ENCODE measurements at places on chromosomes 11 and 22. TPM values are rescaled to one million over a fixed set of nuclear protein-coding genes. Genes with fewer than 3 reads are reported as not detected.

KCNJ4 gene
- 2.2 TPM for total RNA-seq

GRCh38 chr22:35202376-35202775 is 54.9 kb upstream of the HMGXB4 start:
- DNase-seq, result no peak

RIMBP3B gene
- 0.65 TPM for total RNA-seq

DNA sequence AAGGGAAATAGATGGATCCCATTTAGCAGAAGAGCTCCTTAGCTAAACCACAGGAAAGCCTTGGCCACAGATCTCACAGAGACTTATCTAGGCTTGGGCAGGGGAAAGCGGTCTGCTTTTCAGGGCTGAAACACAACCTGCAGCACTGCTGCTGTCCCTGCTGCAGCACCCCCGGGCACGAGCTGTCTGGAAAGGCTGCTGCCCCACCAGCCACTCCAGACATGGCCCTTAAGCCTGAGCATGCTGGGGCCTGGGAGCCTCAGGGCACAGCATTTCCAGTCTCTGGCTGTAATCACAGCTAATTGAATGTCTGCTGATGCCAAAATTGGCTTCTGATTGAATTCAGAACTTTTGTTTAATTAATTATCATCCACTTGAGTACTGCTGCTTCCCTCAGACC is 115.0 kb downstream of the TMPRSS5 start:
- DNase-seq, result no peak

PHLDA2 gene
- total RNA-seq, result 1.2 TPM

SLC39A13 gene
- total RNA-seq, result 42.4 TPM

KRTAP5-9 gene
- total RNA-seq, result 0.26 TPM

DNA sequence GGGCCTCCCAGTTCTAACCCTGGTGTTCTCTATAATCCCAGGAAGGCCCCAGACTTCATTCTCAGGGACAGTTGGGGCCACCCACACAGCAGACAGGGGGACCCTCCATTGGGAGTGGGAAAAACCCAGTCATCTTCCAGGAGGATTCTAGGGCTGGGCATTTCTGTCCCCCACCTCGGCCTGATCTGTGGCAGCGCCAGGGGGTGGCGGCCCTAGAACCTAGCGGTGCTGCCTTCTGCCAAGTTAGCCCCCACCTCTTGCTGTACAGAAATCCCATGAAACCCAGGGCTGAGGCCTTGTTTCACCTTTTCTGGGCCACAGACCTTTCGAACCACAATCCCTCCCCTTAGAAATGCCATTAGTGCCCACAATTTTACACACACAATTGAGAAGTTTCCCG is 9.6 kb downstream of the CHST1 start:
- DNase-seq, result no peak

DNA sequence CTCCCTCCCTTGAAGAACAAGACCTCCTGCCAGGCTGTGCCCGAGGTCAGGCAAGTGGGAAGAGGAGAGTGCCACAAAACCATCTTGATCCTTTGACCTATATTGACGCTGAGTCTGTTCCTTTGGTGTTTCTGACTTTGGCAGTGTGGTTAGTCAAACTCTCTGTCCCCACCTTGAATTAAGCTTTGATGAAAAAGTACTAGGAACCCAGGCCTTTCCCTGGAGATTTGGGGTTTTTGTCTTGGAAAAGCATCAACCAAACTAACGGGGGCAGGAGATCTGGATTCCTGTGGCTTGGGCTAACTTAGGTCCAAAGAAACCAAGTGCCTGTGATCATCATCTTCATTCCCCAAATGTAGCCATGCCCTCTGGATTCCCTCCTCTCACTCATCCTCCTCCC is 40.4 kb downstream of the ARFGAP2 start:
- no peak for DNase-seq

- DNase-seq, result no peak
Measured at GRCh38 chr11:81203876-81204275, 1529.8 kb downstream of the FAM181B start.

ANKK1 gene
- 0.41 TPM for total RNA-seq

DNA sequence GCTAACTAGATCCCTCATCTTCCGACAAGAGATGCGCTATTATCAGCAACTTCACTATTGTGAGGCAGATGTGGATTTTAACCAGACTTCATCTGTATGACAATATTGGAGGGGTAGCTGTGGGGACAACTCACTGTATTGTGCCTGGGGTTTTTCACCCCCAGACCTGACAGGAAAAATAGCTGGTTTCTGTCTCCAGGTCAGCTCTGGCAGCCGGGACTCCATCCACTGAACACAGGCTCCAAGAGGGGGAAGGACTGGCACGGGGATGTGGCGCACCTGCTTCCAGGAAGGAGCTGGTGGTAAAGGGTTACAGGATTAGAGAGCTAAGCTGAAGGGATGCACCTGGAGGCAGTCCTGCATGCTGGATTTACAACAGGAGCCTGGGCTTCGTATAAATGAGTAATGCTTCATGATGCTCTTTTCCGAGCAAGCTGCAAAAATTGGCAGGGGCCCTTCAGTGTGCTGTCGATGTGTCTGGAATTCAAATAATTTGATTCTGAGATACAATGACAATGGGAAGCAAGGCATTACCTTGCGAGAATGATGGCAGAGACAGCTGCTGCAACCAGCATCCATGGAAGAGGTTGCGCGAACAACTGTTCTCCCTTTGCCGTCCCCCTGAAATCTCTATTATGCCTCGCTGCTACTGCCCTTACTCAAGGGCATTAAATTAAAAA is 49.5 kb downstream of the LMO2 start:
- no peak for DNase-seq
